ENCODE measurements at places on chromosomes 16 and 17.

DNA sequence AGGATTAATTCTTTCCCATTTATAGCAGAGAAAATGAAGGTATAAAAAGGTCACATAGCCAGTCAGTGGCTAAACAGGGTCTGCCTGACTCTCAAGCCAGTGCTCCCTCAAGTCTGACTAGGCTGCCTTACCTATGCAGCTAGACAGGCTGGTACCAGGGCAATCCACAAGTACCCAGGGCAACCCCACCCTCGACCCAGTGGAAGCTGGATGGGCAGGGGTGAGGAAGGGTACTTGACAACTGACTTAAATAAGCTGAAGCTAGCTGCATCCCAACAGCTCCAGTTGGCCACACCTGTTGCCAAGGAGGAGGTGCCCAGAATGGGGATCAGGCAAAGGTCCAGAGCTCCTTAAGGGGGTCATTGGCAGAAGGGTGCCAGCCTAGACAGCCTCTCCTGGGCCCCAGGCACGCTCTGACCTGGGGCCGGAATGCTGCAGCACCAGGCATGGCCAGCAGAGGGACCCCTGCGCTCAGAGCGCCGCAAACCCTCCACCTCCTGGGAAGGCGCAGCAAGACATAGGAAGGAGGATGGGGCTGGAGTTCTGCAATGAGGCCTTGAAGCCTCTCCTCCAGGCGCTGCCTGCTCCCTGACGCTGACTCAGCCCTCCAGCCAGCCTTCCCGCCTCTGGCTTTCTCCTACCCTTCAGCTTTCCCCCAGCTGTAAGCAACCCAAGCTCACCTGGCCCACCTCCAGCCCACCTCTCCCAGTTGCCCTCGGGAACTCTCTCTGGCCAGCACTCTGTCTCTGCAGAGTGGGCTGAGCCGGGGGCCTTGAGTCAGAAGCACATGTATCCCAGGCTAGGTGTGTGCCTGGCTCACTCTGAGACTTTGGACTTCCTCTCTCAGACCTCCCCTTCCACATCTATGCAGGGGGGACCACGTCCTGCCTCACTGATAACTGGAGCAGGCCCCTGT is 28.8 kb downstream of the MPP2 start:
- DNase-seq, result peak; percentile 72

DNA sequence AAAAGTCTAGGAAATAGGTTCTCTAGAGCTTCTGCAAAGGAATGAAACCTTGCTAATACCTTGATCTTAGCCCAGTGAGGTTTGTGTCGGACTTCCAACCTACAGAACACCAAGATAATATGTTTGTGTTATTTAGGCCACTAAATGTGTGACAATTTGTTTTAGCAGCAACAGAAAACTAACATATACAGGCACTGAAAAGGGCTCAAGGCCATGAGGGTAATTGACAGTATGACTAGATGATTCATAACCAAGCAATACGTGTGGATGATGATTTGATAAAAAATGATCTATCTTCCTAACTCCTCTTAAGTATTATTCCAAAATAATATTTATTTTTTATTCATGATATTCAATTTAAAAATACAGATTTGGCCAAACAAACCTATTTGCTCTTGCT is 27.7 kb upstream of the MED13 start:
- DNase-seq, result no peak

- no peak for DNase-seq
Observed at GRCh38 chr17:13420878-13421277, 180.9 kb downstream of the HS3ST3A1 start.

GRCh38 chr16:29993191-29993902 is 2.1 kb downstream of the HIRIP3 start:
- DNase-seq, result no peak

DNA sequence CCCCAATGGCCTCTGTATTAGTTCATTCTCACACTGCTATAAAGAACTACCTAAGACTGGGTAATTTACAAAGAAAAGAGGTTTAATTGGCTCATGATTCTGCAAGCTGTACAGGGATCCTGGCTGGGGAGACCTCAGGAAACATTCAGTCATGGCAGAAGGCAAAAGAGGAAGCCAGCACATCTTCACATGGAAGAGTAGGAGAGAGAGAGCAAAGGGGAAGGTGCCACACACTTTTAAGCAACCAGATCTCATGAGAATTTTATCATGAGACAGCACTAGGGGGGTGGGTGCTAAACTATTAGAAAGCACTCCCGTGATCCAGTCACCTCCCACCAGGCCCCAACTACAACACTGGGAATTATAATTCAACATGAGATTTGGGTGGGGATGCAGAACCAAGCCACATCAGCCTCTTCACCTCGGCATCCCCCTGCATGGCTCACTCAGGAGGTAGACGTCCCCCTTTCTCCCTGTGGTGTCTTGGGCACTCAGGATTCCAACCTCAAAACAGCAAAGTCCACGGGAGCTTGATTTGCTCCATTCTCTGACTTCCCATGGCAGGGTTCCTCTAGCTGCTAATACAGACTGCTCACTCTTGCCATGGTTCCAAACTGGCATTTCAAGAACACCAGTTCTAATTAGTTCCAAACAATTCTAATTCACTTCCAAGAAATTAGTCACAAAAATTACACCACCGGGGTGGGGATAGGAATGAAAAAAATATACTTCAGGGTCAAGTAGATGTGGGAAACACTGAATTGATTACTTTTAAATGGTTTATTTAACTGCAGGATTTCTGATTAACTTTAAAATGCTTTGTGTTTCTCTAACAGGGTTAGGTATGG is 203.8 kb upstream of the HSBP1 start:
- no peak for DNase-seq

GRCh38 chr16:59759296-59759695 is 1025.2 kb upstream of the GOT2 start:
- no peak for DNase-seq

DNA sequence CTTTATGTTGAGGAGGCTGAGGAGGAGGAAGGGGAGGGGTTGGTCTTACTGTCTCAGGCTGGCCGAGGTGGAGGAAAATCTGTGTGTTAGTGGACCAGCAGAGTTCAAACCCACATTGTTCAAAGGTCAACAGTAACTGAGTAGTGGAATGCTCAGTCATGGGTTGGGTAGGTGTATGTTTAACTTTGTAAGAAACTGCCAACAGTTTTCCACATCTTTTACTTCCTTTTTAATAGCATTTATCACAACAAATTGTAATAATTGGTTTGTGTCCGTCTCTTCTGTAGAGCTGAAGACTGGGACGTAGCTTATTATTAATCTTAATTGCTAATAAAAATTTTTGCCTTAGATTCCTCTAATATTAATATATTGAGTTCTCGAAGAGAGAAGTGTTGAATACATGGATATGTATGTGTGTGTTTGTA is 5.3 kb downstream of the ATP6V0A1 start:
- no peak for DNase-seq

DNA sequence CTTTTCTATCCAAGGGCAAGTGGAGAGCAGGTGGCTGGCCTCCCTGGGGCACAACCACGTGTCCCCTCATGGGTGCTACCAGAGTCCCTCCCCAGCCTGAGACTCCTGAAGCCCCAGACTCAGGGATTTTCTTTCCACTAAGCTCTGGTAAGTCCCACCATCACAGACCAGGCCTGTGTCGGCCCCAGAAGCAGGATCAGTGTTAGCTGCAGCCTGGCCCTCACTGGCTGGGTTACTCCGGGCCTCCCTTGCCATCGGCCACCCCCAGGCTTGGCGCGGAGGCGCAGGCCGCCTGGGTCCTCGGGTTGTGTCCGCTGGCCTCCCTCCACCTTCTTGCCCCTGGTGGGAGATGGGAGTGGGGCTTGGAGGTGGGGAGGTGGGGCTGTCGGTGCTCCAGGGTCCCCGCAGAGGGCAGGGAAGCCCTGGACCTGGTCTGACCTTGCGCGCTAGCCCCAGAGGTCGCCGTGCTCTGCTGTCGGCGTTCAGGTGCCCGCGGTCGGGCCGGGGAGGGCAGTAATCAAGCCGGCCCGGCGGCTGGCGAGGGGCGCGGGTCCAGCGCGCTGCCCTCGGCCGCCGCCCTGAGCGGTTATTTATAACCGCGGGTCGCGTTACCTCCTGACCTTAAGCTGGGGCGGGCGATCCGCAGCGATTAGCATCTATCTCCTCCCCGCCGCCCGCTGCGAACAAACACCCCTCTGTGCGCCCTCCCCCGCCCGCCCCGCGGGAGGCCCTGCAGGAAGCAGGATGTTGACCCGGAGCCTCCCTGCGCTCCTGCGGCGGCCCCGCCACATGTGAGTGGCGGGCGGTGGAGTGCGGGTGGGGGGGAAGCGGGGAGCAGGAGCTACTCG is 78.1 kb upstream of the TOB1 start:
- peak; percentile 75 for DNase-seq
